Left lobe of liver (tissue), 2 donors: ENCODE measurements at places on chromosomes 5 and 9. TPM values are rescaled to one million over a fixed set of nuclear protein-coding genes. Genes with fewer than 3 reads are reported as not detected.

The PCA3 gene
- 0.60 TPM for total RNA-seq

The PCDHAC2 gene
- total RNA-seq, result 0.86 TPM

The SPATA31E1 gene
- not detected for total RNA-seq

GRCh38 chr9:115038178-115038577, 79.8 kb downstream of the TNC start:
- no peak for DNase-seq

GRCh38 chr5:10671041-10672008, 89.7 kb downstream of the DAP start:
- DNase-seq, result peak; percentile 72

The COL5A1 gene
- total RNA-seq, result 2.8 TPM

GRCh38 chr9:123834218-123834888, 95.6 kb downstream of the DENND1A start:
- DNase-seq, result no peak

The TYRP1 gene
- not detected for total RNA-seq

DNA sequence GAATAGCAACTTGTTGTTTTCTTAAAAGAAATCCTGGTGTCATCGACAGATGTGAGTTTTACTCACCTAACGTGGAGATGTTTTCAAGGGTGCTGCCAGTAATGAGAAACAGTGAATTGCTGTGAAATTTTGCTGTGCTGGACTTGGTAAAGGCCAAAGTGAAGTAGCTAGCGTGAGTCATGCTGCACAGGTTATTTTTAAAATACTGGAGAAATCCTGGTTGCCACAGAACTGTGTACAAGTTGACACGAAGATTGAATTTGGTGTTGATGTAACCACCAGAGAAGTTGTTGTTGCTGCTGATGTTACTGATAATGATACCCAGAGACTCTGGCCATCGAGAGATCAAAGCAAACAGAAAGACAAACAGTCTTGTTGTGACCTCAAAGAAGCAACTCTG, 187.9 kb upstream of the NFIL3 start:
- no peak for DNase-seq

The RFESD gene
- total RNA-seq, result 1.6 TPM

DNA sequence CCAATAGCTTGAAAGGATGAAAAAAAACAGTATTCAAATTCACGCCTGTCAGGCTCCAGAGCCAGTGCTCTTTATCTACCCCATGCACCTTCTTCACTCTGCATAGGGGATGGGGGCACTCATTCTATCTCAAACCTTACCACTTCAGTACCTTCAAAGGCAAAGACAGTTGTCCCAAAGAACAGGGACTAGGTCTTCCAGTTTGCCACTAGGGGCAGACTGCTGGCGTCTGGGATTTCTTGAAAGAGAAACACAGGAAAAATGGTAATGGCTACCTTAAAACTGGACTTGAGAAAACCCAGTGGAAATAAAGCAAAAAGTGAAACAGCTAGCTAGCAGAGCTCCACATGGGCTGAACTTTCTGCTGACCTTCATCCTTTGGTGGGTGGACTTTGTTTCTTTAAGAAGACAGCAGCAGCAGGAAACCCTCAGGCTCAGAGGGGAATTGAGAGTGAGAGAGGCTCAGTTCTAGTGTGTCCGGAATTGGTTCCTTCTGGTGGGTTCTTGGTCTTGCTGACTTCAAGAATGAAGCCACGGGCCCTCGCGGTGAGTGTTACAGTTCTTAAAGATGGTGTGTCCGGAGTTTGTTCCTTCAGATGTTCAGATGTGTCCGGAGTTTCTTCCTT, 41.0 kb upstream of the SLC36A1 start:
- no peak for DNase-seq

- no peak for DNase-seq
Observed at GRCh38 chr5:125717209-125717608, 706.0 kb upstream of the GRAMD2B start.

The MARCOL gene
- not detected for total RNA-seq

The ADAM19 gene
- total RNA-seq, result 2.9 TPM

DNA sequence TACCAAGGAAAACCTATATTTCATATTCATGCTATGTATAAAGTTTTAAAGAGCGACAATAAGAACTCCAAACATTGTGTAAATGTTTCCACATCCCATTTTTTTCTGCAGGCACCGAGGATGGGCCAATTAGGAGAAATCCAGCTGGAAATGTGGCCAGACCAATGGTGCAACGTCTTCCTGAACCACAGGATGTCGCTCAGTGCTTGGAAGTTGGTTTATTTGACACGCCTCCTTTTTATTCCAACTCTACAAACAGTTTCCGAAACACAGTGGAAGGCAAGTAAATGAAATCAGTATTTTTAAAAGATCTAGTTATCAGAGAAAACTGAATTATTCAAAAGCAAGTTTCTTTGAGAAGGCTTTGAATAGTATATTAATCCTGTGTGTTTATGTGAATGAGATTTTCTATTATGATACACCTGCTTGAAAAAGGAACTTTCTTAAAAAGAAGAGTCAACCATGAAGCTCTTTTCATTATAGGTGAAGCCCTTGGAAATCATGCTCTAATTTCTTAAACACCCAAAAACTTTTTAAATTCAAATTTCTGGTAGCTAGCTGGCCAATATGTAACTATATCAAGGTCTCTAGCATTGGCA, 9.1 kb downstream of the TYRP1 start:
- DNase-seq, result peak; percentile 50

The DYNC2I2 gene
- 24.1 TPM for total RNA-seq

GRCh38 chr5:10251405-10251804, 1.3 kb downstream of the CCT5 start:
- no peak for DNase-seq

DNA sequence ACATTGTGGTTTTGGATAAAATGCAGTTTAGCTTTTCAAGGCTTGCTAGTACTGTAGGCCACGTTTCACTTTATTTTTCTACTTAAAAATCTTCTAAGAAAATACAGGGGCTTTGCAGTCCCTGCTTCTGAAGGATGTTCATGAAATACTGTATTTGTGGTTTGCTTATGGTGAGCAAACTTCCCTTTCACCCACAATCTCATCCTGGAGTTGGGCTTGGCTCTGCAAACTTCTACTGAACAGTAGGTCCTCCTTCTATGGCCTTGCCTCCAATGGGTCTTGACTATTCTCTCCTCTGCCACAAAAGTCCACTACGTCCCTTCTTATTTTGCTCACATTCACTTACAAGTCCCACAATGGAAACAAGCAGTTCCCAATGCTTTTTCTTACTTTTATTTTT, 502.7 kb upstream of the KLF4 start:
- DNase-seq, result no peak

The SEMA6A gene
- 7.9 TPM for total RNA-seq

The TBCA gene
- total RNA-seq, result 102 TPM

- no peak for DNase-seq
Observed at GRCh38 chr5:138148811-138149210, 9.6 kb upstream of the NME5 start.

The LRRC19 gene
- 0.55 TPM for total RNA-seq

GRCh38 chr5:147803926-147804325, 21.4 kb upstream of the JAKMIP2 start:
- DNase-seq, result no peak

DNA sequence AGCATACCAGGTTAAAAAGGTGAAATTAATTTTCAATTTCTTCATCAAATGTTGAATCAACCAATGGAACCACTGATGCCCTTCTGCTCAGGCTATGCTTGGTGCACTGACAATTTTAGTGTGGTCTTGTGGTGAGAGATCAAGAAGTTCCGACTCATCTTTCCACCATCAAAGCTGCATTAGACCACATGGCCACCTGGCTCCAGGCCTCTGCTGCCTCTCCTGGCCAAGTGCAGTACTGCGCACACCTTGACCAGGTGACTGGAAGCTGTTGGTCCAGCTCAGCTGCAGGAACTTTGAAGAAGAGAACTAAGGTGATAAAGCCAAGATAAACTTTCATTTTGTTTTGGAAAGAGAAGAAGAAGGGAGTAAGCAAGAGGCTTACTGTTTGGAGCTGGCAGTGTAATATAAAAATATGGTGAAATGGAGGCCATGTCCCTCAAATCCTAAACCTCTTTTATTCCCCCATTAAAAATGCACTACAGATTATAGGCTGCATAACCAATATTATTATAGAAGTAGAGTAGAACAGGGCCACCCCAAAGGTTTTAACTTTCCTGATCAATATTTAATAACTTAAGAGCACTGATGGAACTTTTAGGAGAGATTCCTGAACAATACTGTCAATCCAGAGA, 315.5 kb upstream of the C9orf72 start:
- peak; percentile 61 for DNase-seq

GRCh38 chr5:176680226-176680563, 32.9 kb downstream of the TSPAN17 start:
- no peak for DNase-seq

DNA sequence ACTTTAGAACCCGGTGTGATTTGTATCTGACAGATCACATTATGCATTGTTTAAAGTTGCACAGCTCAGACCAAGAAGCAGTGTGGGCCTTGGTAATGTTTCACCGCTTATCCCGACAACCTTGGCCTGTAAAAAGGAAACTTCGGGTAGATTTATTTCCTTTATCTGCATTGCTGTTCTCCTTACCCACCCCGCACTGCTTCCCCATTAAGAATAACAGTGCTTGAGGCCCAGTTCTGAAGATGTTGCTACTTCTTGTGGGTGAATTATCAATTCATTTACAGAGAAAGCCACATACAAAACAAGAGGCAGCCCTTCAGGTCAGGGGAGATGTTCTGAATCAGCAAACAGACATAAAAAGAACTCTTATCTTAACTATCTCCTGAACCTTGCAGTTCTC, 8.4 kb downstream of the SMARCA2 start:
- no peak for DNase-seq

The ACSL6 gene
- total RNA-seq, result 3.7 TPM

The AGXT2 gene
- total RNA-seq, result 50.8 TPM

The FOXD4 gene
- not detected for total RNA-seq

DNA sequence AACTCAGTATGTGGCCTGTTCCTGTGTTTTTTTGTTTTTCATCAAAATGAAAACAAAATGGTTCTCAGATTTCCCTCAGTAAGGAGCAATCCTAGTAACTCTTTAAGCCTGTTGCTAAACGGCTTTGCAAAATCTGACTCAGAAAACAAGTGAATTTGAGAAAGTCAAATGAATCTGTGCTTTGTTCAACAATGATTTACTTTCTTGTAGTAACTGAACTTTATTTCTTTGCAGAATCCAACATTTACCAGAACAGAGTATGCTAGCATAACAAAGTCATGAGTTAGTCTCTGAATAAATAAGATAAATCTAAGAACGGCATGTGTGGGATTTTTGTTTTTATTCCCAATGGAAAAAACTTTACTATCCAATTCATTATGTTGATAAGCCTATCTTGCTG, 93.8 kb downstream of the OXCT1 start:
- DNase-seq, result no peak

GRCh38 chr9:116103976-116104820, 49.4 kb upstream of the PAPPA start:
- no peak for DNase-seq

DNA sequence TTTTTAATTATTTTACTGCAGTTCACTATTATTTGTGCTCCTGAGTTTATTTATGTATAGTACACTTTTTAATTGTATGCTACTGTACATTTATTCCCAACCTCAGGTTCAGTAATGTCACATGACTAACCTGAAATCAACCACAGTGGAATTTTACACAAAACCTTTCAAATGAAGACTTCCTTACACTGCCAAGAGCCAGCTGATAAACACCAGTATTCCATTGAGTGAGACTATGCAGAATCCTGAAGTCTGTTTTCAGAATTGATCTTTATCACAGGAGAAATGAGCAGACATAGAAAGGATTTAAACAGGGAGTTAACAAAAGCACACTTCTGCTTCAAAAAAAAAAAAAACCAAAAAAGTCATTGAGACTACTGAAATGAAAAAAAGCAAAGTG, 219.5 kb downstream of the PRR16 start:
- DNase-seq, result no peak

- DNase-seq, result no peak
Observed at GRCh38 chr5:72951671-72952468, 4.0 kb upstream of the FCHO2 start.

GRCh38 chr5:128667152-128667551, 129.1 kb upstream of the FBN2 start:
- DNase-seq, result no peak

DNA sequence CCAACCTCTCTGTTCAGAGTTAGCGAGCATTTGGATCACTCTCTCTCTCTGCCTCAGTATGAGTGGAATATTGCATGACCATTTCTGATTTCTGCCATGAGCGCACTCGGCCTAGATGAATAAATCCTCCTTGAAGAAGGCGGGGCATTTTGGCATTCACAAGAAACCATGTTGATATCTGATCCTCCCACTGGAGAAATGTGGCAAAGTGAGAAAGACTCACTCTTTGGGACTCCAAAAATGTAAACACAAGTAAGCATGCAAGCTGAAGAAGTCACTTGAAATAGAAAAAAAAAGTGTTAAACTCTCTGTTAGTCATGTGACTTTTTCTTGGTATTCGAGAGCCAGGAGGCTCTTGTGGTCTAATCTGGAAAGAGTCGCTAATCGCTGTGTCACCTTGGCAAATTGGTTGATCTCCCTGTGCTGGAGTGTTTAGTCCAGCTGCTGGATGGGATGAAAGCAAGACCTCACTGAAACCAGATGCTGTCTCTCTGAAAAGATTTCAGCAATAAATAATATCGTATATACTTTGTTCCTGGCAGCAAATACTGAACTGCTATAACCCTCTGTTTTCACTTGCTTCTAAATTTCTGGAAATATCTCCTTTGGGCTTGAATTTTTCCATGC, 95.5 kb downstream of the GHR start:
- no peak for DNase-seq

GRCh38 chr5:159106569-159107282, 7.0 kb upstream of the EBF1 start:
- DNase-seq, result peak; percentile 75

DNA sequence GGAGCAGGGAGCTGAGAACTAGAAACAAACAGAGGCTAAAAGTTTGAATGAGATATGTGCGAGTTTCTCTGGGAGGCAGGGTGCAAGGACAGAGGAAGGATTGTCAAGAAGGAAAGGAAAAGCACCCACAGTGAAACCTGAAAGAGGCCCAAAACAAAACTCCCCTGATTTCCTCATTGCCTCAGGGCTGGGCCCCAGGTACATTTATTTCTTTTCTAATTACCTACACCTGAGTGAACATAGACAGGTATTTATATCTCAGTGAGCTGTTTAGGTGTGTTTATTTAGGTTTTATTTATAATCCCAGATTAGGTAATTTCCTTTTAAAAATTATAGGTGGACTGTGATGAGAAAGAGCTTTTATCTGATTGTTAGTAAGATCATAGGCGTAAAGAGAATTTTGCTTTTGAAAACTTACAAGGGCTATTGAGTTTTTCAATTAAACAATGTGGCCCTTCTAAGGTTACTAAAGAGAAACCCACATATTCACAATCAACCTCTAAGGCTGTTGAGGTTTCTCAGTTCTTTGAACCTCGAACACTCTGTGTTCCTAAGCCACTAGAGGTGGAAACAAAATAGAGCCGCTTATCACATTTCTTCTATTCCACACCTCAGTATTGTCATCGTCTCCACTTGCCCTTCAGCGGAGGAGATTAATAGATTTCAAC, 344.8 kb downstream of the ZNF608 start:
- no peak for DNase-seq

- DNase-seq, result no peak
Observed at GRCh38 chr5:41772785-41773442, 97.3 kb downstream of the OXCT1 start.
